GM12864 (cell line): ENCODE measurements at places on chromosomes 5 and 9.

DNA sequence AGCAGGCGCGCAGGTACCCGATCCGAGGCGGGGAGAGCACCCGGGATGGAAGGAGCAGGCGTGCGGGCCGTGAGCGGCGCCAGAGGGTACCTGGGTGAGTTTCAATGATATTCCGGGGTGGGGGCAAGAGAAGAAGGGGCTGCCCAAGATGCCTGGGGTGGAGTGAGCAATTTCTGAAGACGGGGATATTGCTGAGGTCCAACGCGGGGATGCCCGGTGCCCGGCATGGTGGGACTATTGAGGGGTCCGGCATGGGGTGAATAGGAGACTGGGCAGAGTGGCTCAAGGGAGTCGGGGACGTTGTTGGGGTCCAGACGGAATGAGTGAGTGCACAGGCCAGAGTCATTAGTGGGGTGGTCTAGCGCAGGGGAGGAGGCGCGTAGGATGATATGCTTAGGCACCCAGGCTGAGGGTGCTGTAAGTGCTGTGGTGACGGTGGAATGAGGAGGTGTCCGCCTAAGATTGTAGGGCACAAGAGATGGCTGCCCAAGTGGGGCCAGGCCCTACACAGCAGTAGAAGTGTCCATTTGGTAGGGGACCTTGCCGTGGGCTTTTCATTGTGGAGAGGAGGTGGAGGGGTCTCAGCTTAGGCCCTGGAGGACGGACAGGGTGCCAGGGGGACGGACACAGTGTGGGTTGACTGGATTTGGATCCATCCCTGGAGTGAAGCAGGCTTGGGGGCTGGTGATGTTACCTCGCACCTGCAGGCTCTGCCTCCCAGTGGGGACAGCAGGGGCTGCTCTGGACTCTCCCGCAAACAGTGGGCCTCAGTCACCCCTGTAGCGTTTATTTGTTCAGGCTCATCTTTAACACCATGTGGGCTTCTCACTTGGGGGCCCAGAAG is 719 bp downstream of the MIGA2 start:
- DNase-seq = no peak

DNA sequence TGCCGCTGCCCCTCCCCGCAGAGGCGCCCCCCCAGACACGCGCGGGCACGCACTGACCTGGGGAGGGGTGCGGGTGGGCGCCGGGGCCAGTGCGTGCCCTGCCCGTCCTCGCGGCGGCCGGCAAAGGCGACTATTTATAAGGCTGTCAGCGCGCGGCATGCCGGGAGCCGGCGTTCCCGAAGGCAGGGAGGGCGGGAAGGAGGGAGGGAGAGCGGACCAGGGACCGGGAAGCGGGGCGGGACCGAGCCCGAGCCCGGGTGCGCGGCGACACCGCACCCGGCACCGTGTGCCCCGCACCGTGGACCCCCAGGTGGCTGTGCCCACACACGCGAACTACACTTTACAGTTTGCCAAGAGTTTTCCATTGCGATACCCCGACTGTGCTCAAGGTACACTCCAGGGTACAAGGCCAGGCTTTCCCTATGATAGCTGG is at the start of gene AK1:
TSS of gene AK1 (minus strand) at position 110 of the 433 bp plus-strand sequence. CDS start 3,058 bp downstream, outside the sequence.
- DNase-seq = no peak

DNA sequence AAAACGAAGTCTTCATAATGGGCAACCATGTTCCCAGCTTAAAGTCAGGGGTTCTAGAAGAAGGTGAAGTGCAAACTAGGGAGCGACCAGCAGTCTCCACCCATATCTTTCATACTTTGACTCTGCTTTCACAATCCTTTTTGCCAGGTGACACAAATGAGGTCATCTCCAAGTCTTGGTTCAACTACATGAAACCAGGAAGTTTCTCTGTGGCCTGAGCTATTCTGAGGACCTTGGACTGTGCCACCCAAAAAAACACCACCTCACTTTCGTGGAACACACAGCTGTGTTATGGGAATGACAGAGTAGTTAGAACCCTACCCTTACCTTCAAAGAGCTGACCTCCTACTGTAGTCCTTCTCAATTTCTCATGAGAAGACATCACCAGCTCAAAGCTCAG is 309.2 kb downstream of the AGTPBP1 start:
- DNase-seq = no peak

GRCh38 chr9:132367613-132368313 is 13.0 kb upstream of the SETX start:
- no peak for DNase-seq

- no peak for DNase-seq
Observed at GRCh38 chr5:13993926-13994325, 49.4 kb upstream of the DNAH5 start.

GRCh38 chr5:138338411-138339090 is 485 bp downstream of the FAM53C start:
- DNase-seq = no peak

GRCh38 chr9:19517202-19517942 is 108.6 kb downstream of the ACER2 start:
- no peak for DNase-seq
